ENCODE measurements at places on chromosomes 2 and 18.
A peak's percentile ranks its signal among the peaks of the same experiment; 100 is the strongest.

DNA sequence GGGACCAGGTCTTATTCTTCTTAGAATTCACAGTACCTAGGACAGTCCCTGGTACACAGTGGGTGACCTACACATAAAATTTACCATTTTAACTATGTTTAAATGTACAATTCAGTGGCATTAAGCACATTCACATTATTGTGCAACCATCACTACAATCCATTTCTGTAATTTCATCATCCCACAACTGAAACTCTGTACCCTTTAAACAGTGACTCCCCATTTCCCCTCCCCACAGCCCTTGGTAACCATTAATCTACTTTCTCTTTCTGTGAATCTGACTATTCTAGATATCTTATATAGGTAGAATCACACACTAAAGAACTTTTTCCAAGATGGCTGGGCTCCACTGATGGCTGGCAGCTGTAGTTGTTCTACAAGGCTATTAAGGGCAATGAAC, 41.6 kb downstream of the GFPT1 start:
- DNase-seq, result peak; percentile 20

- DNase-seq, result no peak
Measured at GRCh38 chr2:8357738-8358518, 323.9 kb upstream of the ID2 start.

DNA sequence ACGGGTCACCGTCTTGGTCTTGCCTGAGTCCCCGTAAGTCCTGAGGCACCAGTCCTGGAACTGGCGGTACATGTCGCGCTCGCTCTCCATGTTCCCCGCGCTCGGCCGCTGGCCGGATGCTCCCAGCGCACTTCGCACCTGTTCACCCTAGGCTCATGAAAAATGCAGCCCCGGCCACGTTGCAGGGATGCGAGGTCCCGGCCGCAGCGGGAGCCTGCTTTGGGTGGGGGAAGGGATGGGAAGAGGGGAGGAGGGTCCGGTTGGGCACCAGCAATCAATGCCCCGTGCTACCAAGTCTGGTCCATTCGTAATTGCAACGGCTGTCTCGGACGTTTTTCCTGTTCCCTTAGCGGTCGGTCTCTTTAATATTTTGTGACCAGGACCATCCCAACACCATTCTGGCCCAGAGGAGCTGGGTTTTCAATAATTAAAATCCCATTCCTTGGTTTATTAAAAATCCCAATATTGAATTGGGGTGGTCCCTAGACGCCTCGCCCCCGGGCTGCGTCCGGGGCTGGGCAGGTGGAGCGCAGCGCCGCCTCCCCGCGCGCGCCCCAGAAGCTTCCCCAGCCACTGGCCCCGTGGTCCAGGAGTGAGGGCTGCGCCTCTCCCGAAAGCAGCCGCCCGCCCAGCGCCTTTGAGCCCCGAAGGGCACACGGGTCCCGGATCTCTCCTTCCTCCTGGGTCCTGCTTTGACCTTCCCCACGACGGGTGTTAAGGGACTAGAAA, 1.4 kb downstream of the NOL4 start:
- peak; percentile 0 for DNase-seq

DNA sequence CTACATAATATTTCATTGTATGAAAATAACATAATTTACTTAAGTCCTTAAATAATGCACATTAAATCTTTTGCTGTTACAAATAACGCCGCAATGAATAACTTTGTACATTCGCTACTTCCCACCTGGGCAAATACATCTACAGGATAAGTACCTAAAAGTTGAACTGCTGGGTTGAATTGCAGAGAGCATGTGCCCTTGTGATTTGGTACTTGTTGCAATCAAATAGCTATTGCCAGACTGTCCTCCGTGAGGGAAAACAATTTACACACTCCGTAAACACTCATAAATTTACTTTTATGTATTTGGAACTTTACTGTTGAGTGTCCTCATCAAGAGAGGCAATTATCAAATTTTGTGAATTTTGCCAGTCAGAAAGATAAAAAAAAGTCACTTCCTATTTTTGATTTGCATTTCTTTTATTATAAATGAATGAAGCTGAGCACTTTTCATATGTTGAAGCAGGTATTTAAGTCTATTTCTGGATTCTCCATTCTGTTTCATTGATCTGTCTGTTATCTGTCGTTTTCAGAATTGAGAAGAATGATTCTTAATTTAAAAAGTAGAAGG, 140.8 kb upstream of the SERTAD2 start:
- DNase-seq, result no peak

GRCh38 chr2:142997231-142997630, 119.8 kb downstream of the KYNU start:
- no peak for DNase-seq

- peak; percentile 6 for DNase-seq
Measured at GRCh38 chr18:74834424-74835309, 237.0 kb downstream of the ZNF407 start.

- peak; percentile 76 for DNase-seq
Measured at GRCh38 chr2:86048888-86049287, 56.8 kb downstream of the POLR1A start.

DNA sequence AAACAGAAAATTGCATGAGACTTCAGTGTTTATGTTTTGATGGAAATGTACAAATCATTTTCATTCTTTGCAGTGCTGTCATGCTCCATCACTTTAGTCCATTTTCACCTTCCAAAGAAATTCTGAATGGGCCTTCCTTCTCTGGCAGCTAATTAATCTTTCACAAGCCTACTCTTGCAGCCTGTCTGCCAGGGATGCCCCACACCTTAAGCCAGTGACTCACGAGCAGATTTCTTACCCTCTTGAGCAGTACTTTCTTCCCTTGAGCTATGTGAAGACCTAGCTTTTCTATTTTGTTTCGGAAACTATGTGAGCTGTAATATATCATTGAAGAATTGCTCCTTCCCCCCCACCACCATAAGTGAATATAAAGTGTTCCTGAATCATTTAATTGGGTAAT, 404.3 kb upstream of the VWC2L start:
- no peak for DNase-seq

- DNase-seq, result peak; percentile 80
Measured at GRCh38 chr18:57744211-57744694, 58.9 kb downstream of the ATP8B1 start.

- DNase-seq, result no peak
Measured at GRCh38 chr2:65142515-65142914, 12.6 kb upstream of the RAB1A start.

- DNase-seq, result no peak
Measured at GRCh38 chr2:29855924-29856639, 65.3 kb downstream of the ALK start.

DNA sequence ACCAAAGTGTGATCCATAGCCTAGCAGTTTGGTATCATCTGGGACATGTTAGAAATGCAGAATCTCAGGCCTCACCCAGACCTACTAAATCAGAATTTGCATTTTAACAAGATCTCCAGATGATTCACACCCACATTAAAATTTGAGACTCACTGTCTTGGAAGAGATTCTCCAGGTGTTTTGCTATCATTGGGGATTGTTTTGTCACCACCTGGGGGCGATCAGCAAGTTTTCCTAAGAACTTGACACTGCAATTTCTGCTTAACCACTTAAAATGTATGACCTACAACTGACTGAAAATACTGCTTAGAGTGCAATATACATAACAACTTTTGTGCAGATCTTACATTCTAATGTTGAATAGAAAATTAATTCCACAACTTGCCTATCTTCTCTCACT, 18.9 kb upstream of the ITGA4 start:
- DNase-seq, result no peak

GRCh38 chr2:114293355-114293754, 149.1 kb upstream of the DPP10 start:
- no peak for DNase-seq

DNA sequence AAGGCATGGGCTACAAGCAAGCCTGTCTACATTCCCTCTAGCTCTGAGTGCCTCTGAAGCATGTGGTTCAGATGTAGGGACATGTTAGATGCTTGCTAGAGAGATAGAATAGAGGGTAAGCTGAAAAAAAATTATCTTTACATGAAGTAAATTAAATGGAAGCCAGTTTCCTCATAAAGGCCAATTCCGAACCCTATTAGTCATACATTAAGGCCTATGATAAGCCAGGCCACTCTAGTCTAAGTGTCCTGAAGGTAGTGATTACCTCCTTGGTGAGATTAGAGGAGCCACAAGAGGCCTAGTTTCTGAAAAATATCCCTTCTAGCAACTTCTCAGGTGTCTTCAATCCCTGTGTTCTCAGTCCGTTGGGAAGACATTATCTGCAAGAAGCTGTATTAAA, 72.4 kb upstream of the NPAS2 start:
- peak; percentile 61 for DNase-seq

DNA sequence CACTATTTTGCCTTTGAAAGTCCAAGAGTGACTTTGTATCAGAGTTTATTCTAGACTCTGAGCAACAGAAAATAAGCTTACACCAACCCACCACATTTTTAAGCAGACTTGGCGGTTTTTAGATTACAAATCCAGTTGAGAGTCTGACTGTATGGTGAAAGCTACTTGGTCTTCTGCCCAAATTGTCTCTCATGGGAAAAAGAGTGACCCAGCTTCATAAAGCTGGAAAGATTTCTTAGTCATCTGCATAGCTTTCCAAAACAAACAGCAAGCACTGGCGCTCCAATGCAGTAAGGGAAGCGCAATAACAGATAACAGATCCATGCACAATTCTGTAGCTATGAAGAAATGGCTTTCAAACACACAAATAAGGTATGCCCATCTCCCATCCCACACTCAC, 7.1 kb downstream of the DSG1 start:
- DNase-seq, result peak; percentile 79

GRCh38 chr2:174485788-174486562, 854 bp downstream of the GPR155 start:
- peak; percentile 33 for DNase-seq

- DNase-seq, result no peak
Measured at GRCh38 chr2:127000937-127001336, 102.2 kb downstream of the TEX51 start.

- peak; percentile 87 for DNase-seq
Measured at GRCh38 chr2:120729406-120730399, 6.0 kb upstream of the GLI2 start.

GRCh38 chr2:133568598-133568997, 335 bp upstream of the NCKAP5 start:
- DNase-seq, result no peak

DNA sequence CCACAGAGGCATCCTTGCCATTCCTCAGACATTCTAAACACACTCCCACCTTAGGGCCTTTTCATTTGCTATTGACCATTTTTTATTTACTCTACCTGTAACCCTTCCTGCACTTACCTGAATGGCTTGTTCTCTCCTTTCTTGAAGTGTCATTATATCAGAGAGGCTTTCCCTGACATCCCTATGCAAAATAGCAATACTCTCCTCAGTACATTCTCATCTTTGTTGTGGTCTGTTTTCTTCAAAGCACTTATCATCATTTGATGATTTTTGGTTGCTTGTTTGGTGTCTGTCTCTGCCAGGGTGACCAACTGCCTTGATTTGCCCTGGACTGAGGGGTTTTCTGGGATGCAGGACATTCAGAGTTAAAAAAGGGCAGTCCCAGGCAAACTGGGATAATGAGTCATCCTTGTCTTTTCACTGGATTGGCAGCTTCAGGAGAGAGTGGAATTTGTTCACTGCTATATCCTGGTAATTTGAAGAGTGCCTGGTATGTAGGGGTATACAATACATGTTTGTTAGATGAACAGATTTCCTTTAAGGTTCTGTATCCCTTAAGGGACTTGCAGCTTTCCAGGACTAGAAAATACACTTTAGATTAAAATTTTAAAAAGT, 102.4 kb downstream of the BABAM2 start:
- DNase-seq, result peak; percentile 64

- DNase-seq, result no peak
Measured at GRCh38 chr18:8797206-8797605, 91.8 kb downstream of the MTCL1 start.

- DNase-seq, result no peak
Measured at GRCh38 chr2:136118819-136119716, 1.1 kb upstream of the CXCR4 start.

- DNase-seq, result peak; percentile 26
Measured at GRCh38 chr2:120677696-120678247, 57.9 kb upstream of the GLI2 start.

DNA sequence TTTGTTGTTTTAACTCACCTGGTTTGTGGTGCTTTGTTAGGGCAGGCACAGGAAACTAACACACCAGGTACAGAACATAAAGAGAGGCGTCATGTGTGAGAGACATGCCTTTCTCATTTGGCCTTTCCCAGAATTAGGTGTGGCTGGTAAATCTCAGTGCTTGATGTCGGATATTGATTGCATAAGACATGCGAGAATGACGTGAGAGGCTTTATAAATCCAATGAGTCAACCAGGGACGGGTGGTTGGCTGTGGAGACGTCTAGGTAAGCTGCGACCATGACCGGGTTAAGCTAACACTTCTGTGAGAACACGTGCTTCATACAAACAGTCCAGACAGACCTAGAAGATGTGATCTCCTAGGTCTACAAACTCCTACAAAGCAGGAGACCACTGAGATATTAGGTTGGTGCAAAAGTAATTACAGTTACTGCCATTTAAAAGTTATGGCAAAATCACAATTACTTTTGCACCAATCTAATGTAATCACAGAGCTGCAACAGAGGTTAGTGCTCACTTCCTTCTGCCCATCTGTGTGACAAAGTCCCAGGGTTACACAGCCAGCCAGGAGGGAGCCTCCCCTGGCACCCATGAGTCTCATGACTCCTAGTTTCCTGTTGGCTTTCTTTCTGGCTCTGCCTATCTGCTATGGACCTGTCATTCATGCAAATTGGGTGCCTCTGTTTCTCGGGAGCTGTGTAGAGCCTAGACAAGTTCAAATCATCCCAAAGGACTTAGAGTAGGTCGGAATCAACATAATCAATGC, 98.9 kb upstream of the ATP8B1 start:
- peak; percentile 42 for DNase-seq

GRCh38 chr2:148721520-148721931, 77.0 kb downstream of the EPC2 start:
- DNase-seq, result peak; percentile 7

DNA sequence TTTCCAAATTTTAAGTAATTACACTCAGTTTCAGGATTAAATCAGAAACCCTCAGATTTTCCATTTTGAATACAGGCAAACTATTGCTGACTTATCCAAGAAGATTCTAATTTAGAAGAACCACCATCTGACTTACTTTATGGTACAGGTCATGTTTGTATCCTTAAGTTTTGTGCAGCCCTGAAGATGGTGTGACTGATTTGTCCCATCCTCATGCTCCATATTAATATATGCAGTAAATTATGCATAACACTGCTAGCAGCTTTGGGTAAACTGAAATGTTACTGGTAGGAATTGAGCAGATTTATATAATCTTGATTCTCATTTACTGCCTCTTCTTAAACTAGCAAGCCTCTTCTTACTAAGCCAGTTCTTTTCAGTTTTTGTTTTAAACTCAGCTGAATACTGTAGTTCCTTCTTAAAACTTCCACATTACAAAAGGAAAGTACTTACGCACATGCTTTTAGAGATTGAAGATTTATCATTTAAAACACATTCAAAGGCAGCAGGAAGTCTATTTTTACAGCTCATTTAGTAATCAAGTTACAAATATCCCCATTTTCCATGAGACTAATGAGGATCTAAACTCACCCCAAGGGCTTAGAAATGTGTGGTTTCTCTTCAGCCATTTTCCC, 25.7 kb downstream of the MEX3C start:
- no peak for DNase-seq

- DNase-seq, result no peak
Measured at GRCh38 chr18:37457341-37457740, 108.3 kb downstream of the CELF4 start.
